ENCODE measurements at places on chromosomes 4 and X. TPM values are rescaled to one million over a fixed set of nuclear protein-coding genes. Genes with fewer than 3 reads are reported as not detected.

The GPC3 gene
- total RNA-seq = not detected

GRCh38 chr4:98794565-98795205 lies 134.2 kb downstream of the EIF4E start:
- no peaks in the 10 kb centered on the region for H3K36me3 ChIP-seq
- peaks cover 8% of the 10 kb centered on the region for H3K4me1 ChIP-seq
- no peak overlapping the region for H3K27ac ChIP-seq
- DNase-seq = peak; percentile 51
- H3K4me3 ChIP-seq = no peak overlapping the region

- no peaks in the 10 kb centered on the region for H3K27me3 ChIP-seq
- H3K36me3 ChIP-seq = no peaks in the 10 kb centered on the region
- H3K4me3 ChIP-seq = no peak overlapping the region
- DNase-seq = no peak
- no peaks in the 10 kb centered on the region for H3K4me1 ChIP-seq
Observed at GRCh38 chr4:113540859-113541258, 220.7 kb downstream of the CAMK2D start.

DNA sequence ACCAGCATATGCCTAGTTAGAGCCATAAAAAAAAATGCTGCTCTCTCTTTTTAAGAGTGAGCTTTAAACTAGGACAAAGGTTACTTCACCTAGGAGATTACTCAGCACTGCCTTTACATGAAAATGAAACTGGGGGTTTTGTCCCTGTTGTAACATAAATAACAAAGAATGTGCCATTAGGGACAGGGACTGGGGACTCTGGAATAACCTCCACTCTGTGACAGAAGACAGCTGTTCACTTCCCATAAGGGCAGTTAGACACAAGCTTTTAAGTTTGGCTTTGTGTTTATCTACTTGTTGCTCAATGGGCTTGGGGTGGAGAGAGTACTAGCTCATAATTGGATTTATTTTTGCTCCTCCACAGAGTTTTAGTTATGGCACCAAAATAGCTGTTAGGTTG lies 11.9 kb downstream of the ENPEP start:
- peaks cover 13% of the 10 kb centered on the region for H3K4me1 ChIP-seq
- no peaks in the 10 kb centered on the region for H3K36me3 ChIP-seq
- peak; percentile 19 for DNase-seq
- H3K27ac ChIP-seq = no peak overlapping the region

GRCh38 chrX:46648660-46649059 lies 75.1 kb downstream of the CHST7 start:
- H3K27ac ChIP-seq = no peak overlapping the region
- no peaks in the 10 kb centered on the region for H3K27me3 ChIP-seq
- H3K4me1 ChIP-seq = peaks cover 2% of the 10 kb centered on the region
- peaks cover 18% of the 10 kb centered on the region for H3K36me3 ChIP-seq

- DNase-seq = no peak
- no peaks in the 10 kb centered on the region for H3K36me3 ChIP-seq
- H3K27me3 ChIP-seq = no peaks in the 10 kb centered on the region
- H3K4me1 ChIP-seq = no peaks in the 10 kb centered on the region
- no peak overlapping the region for H3K4me3 ChIP-seq
Observed at GRCh38 chrX:96994093-96994492, 110.4 kb downstream of the RPA4 start.
